EH (cell line): ENCODE measurements at places on chromosomes 12 and 14.

DNA sequence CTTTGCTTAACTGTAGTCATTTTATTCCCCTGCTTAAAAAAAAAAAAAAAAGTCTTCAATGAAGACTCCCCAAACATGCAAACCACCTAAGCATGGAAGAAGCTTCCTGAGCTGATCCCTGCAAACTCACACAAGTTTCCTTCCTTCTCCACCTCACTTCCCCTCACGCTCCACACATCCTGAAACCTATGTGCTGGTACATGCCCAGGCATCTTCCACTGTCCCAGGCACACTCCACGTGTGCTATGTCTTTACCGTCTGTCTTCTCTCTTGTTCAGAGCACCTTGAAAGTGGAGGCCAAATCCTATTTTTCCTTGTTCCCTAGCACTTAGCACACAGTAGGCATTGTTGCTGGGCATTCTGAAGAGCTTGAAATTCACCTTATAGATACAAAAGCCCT lies 13.4 kb downstream of the LRIG3 start:
- no peak for DNase-seq

DNA sequence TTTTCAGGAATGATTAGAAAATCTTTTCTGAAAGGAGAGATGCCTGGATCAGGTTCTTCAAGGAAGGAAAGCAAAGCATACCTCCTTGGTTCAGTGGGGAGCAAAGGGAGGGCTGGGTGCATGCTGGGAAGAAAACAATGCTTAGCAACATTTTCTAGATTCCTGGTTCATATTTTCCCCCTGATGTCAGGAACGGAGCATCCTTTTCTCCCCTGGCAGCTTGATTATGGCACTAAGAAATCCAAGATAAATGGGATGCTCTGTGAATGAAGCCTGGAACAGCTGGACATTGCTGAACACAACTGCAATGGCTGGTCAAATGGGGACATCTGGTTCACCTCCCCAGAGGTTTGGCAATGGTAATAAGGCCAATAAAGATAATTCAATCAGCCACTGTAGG lies 50.9 kb downstream of the KCNA5 start:
- peak; percentile 74 for DNase-seq

GRCh38 chr14:81555051-81555450 lies 21.4 kb upstream of the SEL1L start:
- DNase-seq: no peak

GRCh38 chr12:553216-554000 lies 93.7 kb downstream of the B4GALNT3 start:
- no peak for DNase-seq

DNA sequence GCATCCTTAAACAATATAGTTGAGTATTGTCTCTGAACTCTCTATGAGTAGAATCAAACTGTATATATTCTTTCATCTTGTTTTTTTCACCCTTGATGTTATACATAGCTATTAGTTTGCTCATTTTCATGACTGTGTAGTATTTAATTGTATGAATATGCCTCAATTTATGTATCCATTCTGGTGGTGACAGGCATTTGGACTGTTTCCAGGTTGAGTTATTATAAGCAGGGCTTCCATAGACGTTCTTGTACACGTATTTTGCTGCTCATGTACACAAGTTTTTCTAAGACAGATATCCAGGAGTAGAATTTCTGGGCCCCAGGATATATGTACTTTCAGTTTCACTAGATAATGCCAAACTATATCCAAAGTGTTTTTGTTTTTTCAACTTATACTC lies 211.4 kb downstream of the NTF3 start:
- DNase-seq: no peak

DNA sequence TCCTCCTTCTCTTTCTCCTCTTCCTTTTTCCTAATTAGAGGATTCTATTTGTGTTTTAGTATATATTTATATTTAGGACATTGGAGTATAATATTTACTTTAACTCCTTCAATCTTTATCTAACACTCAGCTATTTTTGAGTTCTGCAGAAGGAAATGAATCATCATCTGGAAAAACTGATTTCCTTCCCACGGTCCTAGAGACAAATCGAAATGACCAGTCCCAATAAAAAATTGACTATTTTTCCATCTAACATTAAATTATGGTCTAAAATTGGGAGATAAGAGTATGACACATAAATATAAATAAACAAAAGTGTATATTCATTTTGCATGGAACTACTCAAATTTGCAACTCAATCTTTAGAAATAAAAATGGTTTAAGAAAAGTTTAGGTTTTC lies 167.4 kb downstream of the TMTC3 start:
- peak; percentile 90 for DNase-seq

DNA sequence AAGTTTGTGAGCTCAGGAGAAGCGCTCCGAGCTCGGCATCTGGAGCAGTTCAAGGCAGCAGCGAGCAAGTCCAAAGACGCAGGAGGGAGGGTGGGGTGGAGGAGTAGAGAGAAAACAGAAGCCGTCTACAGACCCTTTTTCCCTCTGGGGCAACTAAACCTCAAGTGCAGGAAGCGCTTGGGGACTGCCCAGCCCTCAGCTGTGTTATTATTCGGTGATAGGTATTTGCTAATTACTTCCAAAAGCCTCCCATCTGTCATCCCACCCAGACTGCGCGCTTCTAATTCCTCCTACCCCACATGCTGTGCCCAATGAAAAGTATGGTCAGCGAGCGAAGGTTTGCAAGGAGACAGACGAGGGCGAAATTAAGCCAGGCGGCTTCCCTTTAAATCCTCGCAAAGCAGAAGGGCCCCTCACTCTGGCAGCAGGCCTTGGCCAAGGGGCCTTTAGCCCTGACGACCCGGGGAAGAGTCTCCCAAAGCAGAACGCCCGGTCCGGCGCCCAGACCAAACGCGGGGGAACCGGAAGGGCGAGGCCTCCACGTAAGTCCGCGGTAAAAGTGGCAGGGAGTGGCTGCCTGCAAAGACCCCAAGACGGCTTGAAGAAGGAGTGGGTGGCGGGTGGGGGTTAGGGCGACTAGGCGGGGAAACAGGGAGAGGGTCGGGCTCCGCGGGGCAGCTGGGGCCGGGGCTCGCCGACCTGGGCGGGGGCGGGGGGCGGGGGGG lies 507 bp upstream of the CD9 start:
- peak; percentile 60 for DNase-seq

DNA sequence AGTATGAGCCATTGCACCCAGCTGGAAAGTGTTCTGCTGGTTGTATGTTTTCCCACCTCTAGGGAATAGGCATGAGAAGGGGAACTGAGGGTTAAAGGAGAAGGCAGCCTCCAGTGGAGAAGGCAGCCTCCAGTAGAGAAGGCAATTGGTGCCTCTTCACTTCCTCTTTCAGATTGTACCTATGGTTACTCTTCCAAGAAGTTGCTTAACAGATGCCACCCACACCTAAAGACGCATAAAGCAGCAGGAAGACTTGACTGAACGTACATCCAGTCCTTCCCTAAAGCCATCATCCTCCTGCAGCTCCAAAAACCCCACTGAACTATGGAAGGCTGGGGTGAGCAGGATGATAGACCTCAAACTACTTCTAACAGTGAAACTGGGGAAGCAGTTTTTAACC lies 13.1 kb downstream of the DPF3 start:
- DNase-seq: no peak

GRCh38 chr14:98101323-98101722 lies 1170.7 kb downstream of the BCL11B start:
- no peak for DNase-seq

GRCh38 chr12:51751661-51752060 lies 96.9 kb downstream of the FIGNL2 start:
- no peak for DNase-seq

GRCh38 chr12:122327014-122327413 lies 60.7 kb upstream of the VPS33A start:
- no peak for DNase-seq

DNA sequence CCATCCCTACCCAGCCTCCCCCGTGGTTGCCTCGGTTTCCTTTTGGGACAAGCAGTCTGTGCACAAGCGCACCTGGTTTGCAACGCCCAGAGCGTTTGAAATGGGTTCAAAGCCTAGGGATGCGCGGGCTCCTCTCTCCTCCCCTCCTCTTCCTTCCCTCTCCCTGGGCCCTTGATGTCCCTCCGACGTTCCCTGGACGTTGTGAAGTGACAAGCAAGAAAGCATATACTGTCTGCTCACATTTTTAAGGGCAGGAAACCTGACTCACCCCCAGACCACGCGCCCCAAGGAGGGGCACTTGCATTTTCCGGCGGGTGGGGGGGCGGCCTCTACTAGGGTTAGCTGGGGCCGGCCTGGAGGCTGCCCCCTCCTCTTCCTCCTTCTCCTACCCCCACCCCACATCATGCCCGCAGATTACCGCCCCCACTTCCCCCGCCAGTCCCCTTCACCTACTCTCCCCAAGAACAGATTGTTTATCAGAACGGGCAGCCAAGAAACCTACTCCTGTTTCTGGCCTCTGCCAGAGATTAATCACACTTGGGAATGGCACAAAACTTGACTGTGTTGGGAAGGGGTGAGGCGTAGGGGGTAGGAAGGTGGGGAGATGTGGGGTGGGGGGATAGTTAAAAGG lies 9.5 kb upstream of the IRF2BPL start:
- DNase-seq: peak; percentile 76

GRCh38 chr14:98548071-98548686 lies 723.8 kb downstream of the BCL11B start:
- DNase-seq: no peak

DNA sequence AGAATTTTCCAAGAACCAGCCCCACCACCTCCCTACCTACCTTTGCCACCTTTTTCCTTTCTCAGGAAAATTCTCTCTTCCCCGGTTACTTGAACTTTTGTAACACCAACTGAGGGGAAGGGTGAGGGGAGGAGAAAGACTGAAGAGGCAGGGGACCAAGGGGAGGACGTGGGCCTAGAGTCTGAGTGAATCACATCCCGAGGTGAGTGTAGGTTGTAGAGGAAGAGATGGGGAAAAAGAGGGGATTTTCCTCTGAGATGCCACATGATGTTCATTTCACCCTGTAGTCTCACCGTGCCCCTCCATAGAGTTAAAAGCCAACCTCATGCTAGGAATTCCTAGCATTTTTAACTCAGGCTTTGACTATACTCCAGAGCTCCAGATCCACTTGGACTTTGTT lies 311.8 kb downstream of the RPAP3 start:
- peak; percentile 43 for DNase-seq

DNA sequence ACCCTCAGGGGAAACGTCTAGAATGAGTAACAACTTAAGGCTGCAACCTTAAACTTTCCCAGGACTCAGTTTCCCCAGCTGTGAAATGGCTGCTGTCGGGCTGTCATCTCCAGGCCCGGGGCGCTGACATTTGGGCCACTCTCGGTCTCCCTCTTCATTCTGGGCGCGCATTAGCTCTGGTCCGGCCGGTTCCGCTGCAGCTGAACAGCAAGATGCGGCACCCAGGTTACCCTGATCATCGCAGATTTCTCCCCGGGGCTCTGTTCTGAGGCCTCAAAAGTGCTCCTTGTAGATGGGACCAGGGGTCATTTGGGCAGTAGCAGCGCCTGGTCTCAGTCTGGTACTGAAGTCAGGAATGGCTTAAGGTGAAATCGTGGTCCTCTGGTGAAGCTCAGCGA lies 890 bp upstream of the BCL7A start:
- DNase-seq: no peak

DNA sequence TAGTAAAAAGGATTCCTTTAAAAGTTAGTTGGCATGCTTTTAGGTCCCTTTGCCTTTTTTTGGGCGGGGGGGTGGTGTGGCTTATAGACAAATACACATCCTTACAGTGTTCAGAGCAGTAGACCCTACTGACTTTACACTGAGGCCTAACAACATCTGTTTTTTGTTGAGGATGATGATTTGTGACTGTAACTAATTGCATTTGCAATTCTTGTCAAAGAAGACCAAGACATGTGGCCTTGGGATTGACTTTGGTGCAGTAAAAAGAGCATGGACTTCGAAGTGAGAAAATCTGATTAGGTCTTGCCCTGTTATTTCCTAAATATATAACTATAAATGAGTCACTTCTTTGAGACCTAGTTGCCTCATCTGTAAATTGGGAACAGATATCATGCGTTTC lies 77.3 kb downstream of the TRHDE start:
- DNase-seq: no peak

GRCh38 chr12:1811281-1811947 lies 9.0 kb upstream of the LRTM2 start:
- no peak for DNase-seq

DNA sequence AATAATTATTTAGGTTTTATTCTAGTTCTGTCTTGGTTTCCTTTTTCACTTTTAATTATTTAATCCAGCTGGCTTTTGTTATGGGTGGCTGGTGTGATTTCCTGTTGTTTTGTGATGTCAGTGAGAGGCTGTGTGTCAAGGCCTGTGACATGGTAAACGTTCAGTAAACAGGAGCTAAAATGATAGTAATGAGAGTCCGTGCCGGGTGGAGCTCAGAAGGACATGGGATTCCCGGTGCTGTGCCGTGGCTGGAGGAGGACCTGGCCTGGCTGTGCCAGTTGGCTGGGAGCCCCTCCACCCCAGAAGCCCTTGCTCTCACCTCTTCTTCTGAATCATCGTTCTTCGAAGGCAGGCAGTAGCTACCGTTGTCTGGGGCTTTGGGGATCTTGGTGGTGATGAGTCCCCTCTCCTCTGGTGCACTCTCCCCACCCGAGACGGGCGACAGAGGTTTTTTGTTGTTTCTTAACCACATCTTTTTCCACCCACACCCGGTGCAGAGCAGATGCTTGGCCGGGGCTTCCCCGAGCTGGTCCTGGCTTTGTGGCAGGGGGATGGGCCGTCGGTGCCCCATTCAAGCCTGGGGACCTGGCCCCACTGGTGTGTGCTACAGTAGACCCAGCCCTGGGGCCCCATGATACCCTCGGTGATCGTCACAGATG lies 29.1 kb downstream of the SH2B3 start:
- DNase-seq: peak; percentile 69

GRCh38 chr14:104382361-104383087 lies 197.0 kb upstream of the C14orf180 start:
- no peak for DNase-seq

- peak; percentile 77 for DNase-seq
Measured at GRCh38 chr12:30806989-30807694, 52.4 kb upstream of the CAPRIN2 start.

GRCh38 chr12:25384893-25385248 lies 134.1 kb upstream of the KRAS start:
- no peak for DNase-seq

DNA sequence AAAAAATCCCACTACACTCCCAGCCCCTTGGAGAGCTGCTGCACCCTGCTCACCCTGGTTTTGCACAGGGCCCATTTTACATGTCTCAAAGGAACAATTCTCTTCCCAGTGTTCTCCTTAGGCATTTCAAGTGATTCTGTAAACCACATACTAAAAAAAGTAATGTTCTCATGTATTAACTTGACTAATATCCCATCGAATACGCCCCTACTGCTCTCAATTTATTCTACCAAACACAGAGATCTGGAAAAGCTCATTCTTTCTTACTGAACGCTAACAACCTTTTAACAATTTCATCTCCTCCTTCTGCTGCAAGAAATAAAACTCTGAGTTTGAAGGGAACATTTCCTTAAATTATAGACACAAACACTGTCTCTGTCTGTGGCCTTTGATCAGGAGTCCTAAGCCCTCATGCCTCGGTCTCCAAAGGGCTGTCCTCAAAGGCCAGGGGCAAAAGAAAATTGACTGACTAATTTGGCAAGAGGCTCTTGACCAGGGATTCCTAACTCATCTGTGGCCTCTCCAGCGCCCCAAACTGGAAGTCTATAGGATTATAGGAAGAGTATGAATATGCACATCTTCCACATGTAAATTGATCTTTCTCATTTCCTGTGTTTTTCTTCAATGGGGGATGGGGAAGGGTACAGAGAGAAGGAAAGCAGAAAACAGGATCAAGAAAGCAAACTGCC lies 17.1 kb upstream of the TSPAN11 start:
- DNase-seq: no peak

GRCh38 chr12:96456265-96456974 lies 33.0 kb upstream of the CFAP54 start:
- DNase-seq: no peak

- no peak for DNase-seq
Measured at GRCh38 chr14:40368314-40368713, 936.1 kb upstream of the FBXO33 start.

- DNase-seq: no peak
Measured at GRCh38 chr12:108268397-108268796, 70.7 kb downstream of the CMKLR1 start.
